ENCODE measurements at places on chromosomes 3 and 15.

DNA sequence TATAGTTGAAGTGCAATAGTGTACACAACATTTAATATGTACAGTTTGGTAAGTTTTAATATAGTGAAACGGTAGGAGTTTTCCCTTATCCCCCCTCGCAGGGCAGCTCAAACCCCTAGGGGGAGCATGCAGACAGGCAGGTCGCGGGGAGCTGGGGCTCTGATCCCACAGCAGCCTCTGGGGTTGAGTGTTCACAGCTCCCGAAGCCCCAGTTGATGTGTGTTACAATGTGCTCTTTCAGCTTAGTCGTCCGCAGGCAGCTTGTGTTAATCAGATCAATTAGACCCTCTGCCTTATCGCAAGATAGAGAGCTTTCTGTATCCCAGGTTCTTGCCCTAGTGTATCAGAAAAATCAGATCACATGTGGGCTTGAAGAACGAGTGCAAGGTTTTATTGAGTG lies 143.1 kb upstream of the CHRNA7 start:
- no peaks in the 10 kb centered on the region for H3K4me1 ChIP-seq
- no peak overlapping the region for H3K4me3 ChIP-seq
- no peaks in the 10 kb centered on the region for H3K27me3 ChIP-seq
- H3K27ac ChIP-seq = no peak overlapping the region

- H3K4me3 ChIP-seq = no peak overlapping the region
- H3K4me1 ChIP-seq = peaks cover 8% of the 10 kb centered on the region
- no peaks in the 10 kb centered on the region for H3K36me3 ChIP-seq
- H3K27me3 ChIP-seq = no peaks in the 10 kb centered on the region
Measured at GRCh38 chr3:128415200-128415772, 51.4 kb downstream of the DNAJB8 start.

DNA sequence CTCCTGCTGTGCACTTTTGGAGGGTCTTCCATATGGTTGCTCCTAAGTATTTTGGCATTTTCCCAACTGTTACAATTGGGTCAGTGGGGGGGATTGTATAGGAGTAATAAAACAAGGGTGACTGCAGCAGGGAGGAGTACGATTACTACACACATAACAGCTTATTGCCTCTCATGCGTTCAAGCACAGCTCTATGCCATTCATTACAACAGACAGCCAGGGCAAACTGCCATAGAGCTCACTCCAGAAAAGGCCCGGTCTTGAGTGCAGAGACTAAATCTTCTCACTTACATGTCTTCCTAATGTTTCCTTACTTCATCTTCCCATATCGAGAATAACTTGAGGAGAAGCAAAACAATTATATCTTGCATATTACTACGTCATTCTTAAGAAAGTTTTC lies 1.4 kb upstream of the CHMP2B start:
- H3K4me3 ChIP-seq = no peak overlapping the region
- H3K4me1 ChIP-seq = no peaks in the 10 kb centered on the region
- no peaks in the 10 kb centered on the region for H3K27me3 ChIP-seq

GRCh38 chr15:73485372-73485771 lies 42.4 kb downstream of the REC114 start:
- H3K4me3 ChIP-seq = no peak overlapping the region
- H3K27me3 ChIP-seq = no peaks in the 10 kb centered on the region
- no peak overlapping the region for H3K27ac ChIP-seq
- no peak for DNase-seq

GRCh38 chr3:173502983-173503568 lies 105.5 kb downstream of the NLGN1 start:
- no peak for DNase-seq
- no peak overlapping the region for H3K4me3 ChIP-seq
- H3K27ac ChIP-seq = no peak overlapping the region
- H3K36me3 ChIP-seq = no peaks in the 10 kb centered on the region

- no peak overlapping the region for H3K27ac ChIP-seq
- DNase-seq = no peak
- no peaks in the 10 kb centered on the region for H3K36me3 ChIP-seq
- peaks cover 3% of the 10 kb centered on the region for H3K4me1 ChIP-seq
- no peak overlapping the region for H3K4me3 ChIP-seq
- no peaks in the 10 kb centered on the region for H3K27me3 ChIP-seq
Measured at GRCh38 chr3:46667061-46667621, 26.3 kb downstream of the ALS2CL start.

DNA sequence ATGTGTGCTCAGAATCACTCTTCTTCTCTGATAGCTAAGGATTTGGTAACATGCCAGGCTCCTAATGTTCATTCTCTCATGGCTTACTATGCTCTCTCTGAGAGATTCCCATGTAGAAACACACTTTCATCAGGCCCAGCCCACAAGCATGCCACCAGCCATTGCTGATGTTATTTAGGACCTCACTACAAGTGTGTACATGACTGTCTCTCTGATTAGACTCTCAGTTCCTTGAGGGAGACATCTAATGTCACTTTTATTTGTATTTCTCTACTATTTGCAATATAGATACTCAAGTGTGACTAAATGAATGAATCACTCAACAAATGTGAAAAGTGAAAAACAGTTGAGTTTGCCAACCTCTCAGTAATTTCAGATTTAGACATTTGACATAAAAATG lies 84.3 kb upstream of the ARL6 start:
- H3K4me1 ChIP-seq = no peaks in the 10 kb centered on the region
- H3K4me3 ChIP-seq = no peak overlapping the region
- H3K27me3 ChIP-seq = no peaks in the 10 kb centered on the region
- no peak for DNase-seq
- no peak overlapping the region for H3K27ac ChIP-seq

DNA sequence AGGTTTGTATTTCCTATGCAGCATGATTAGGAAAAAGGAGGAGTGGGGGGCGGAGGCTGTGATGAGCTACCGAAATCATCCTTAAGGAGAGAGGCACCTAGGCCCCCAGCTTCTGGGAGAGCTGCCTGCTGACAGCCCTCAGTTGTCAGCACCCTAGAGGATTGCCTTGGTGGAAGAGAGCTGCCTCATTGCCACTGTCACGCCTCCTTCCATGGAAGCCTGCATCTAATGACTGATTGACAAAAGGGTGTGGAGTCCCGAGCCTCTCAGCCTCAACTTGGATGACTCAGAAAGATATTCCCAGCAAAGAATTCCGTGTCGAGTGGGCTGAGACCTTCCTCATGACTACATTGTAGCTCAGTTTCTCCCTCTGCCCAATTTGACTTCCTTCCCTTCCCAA lies 320.4 kb upstream of the PROK2 start:
- DNase-seq = no peak
- no peaks in the 10 kb centered on the region for H3K4me1 ChIP-seq
- no peak overlapping the region for H3K27ac ChIP-seq
- H3K36me3 ChIP-seq = no peaks in the 10 kb centered on the region
- no peak overlapping the region for H3K4me3 ChIP-seq

Data from iPS DF 6.9 (cell line).